Breast epithelium (tissue), 4 donors: ENCODE measurements at places on chromosomes 4 and X. TPM values are rescaled to one million over a fixed set of nuclear protein-coding genes. Genes with fewer than 3 reads are reported as not detected.

DNA sequence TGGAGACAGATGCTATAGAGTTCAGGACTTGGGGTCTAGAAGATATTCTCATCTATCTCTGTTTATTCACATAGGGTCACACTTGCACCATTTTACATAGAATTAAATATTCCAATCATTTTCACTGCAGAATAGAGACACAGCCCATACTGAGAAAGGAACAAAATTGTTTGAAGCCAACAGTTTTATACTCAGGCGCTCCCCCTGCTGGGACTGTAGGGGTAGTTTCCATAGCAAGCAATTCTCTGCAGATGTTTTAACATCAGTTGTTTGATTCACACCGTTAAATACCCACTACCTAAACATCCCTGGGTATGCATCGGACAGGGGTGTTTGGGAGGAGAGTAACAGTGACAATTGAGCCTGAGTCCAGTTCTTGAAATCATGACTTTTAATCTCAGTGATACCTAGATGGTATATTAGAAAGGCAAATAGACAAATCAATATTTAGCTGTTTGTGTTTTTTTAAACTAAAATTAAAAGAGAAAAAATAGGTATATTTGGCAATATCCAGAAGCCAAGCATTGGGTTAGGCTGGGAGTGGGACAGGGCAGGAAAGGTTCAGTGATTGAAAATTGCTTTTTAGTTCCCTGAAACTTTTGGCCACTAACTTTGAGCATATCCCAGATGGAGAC, 33.8 kb downstream of the LONRF3 start:
- no peak for DNase-seq

- no peak for DNase-seq
These were observed 42.8 kb downstream of the ELOVL6 start for GRCh38 chr4:110155654-110156053.

GRCh38 chr4:30808276-30808675, 88.1 kb downstream of the PCDH7 start:
- DNase-seq = no peak

GRCh38 chrX:150155436-150156035, 207.6 kb upstream of the MAMLD1 start:
- DNase-seq = no peak

DNA sequence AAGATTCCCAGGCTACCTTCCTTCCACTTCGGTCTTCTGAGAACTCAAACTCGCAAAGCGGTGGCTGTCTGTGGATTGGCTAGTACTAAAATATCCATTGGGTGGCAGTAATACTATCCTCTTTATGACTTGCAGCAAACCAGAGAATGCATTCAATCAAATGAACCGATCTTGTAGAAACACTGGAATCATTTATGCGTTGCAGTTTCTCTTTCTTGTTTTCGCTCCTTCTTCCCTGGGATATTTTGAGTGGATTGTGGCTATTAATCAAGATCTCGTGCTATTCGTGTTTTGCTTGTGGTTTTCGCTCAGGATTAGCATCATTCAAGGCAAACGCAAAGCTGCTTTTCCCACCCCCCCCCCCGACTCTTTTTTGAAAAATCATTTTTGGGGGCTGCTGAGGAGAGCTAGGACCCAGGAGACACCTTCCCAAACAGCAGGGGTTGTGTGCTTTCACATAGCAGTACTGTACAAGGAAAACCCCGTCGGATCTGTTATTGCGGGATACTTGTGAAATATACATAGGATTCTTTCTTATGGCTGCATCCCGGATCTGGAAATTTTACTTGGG, at the start of gene IL1RAPL1:
IL1RAPL1 (plus strand) TSS at position 466 of the 571 bp plus-strand sequence.
- DNase-seq = no peak

- DNase-seq = no peak
These were observed 113.7 kb downstream of the CHRNA9 start for GRCh38 chr4:40448875-40449274.

- DNase-seq = no peak
These were observed 223.8 kb downstream of the CPE start for GRCh38 chr4:165602621-165603020.

Gene PIR
- 20.6 TPM for total RNA-seq

DNA sequence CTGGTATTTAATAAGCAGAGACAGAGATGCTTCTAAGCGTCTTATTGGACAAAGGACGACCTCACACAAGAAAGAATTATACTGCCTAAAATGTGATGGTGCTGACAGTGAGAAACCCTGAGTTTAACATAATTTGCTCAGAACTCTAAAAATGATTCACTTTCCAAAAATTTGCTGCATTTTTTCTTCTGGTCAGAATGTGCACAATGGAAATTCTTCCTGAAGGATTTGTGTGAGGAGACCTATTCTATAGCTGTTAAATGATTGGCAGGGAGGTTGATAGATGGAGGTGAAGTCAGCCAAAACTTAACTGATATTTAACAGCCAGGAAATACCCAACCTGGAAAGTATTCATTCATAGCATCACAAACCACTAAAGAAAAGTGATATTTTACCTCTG, 1.7 kb downstream of the MAGEC3 start:
- DNase-seq = no peak

Gene PF4V1
- total RNA-seq = not detected

Gene INPP4B
- 15.8 TPM for total RNA-seq

GRCh38 chr4:89572224-89572858, 264.6 kb downstream of the SNCA start:
- no peak for DNase-seq

- DNase-seq = no peak
These were observed 147.4 kb upstream of the RPS6KA3 start for GRCh38 chrX:20414066-20414465.

DNA sequence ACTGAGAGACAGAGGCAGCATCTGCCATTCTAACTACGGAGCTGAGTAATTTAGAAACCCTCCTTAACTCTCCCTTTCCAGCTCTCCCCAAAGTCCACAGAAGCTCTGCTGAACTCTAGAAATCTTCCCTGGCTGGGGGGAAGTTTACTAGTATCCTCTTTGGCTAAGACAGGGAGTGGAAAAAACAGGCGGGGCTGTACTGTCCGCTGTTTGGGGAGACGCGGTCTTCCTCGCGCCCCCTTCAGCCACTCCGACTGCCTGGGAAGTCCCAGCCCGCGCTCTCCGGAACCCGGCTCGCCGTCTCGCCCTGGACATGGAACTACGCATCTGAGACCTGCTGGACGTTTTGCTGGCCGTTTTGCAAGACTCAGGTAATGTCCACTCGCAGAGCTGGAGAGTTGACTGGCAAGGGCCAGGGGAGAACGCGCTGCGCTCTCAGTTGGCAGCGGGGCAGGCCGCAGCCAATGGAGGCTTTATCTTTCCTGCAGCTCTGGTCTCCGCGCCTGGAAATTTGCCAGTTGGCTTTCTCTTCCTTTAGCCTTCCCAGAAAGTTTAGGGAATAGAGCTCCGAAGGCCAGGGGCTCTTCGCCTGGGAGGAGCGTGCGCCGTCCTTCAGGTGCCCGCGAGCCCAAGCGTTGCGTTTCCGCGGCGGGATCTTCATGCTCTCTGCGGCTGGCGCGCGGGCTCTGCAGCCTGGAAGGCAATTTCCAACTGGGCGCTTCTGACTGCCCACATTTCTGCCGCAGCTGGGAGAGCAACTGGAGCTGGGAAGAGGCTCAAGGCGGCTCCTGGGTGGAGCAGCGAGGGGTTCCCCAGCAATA, 892 bp downstream of the IL1RAPL2 start:
- no peak for DNase-seq

GRCh38 chr4:142846108-142846728, at the start of gene INPP4B:
Gene INPP4B, minus strand, starts transcription at chr4:142846301.
- DNase-seq = peak; percentile 54

DNA sequence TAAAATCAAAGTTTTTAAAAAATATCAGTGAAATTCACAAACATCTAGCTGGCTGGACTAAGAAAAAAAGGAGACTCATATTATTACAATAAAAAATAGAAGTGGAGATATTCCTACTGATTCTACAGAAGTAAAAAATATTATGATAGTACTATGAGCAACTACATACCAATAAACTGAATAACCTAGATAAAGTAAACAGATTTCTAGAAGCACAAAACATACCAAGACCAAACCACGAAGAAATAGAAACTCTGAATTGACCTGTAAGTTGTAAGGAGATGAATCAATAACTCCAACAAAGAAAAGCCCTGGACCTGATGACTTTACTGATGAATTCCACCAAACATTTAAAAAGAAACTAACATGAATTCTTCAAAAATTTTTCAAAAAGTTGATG, 867.3 kb downstream of the PCDH18 start:
- DNase-seq = no peak

DNA sequence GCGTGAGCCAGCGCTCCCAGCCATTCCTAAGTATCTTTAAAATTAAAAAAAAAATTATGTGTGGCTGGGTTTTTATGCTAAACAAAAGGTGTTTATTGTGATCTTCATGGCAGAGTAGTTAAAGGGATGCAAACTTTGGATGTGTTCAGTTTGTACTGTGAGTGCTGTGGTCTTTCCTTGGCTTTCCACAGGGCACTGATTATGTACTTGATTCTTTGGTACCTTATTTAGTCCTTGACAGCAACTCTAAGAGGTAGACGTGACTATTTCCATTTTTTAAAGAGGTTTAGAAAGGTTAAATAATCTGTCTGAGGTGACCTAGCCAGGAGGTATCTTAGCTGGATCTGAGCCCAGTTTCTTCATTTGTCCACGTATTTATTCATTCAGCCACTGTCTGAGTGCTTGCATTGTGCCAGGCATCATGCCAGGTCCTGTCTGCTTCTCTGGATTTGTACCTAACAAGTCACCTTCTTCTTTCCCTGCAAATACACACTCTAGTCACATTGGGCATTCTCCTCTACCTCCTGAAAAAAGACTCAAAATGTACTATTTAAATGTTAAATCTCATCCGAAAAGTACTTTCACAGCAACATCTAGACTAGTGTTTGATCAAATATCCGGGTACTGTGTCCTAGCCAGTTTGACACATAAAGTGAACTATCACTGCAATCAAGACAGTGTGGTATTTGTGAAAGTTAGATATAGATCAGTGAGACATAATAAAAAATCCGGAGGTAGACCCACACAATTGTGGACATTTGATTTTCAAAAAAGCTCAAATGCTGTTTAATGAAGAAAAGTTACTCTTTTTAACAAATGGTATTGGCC, 31.5 kb downstream of the WWC2 start:
- peak; percentile 66 for DNase-seq

- no peak for DNase-seq
These were observed 192.0 kb downstream of the PPP3CA start for GRCh38 chr4:101155368-101155767.

- no peak for DNase-seq
These were observed 7.6 kb downstream of the SLC25A43 start for GRCh38 chrX:119406776-119407175.

Gene DAPP1
- total RNA-seq = 4.9 TPM

Gene POLR2B
- 71.4 TPM for total RNA-seq

DNA sequence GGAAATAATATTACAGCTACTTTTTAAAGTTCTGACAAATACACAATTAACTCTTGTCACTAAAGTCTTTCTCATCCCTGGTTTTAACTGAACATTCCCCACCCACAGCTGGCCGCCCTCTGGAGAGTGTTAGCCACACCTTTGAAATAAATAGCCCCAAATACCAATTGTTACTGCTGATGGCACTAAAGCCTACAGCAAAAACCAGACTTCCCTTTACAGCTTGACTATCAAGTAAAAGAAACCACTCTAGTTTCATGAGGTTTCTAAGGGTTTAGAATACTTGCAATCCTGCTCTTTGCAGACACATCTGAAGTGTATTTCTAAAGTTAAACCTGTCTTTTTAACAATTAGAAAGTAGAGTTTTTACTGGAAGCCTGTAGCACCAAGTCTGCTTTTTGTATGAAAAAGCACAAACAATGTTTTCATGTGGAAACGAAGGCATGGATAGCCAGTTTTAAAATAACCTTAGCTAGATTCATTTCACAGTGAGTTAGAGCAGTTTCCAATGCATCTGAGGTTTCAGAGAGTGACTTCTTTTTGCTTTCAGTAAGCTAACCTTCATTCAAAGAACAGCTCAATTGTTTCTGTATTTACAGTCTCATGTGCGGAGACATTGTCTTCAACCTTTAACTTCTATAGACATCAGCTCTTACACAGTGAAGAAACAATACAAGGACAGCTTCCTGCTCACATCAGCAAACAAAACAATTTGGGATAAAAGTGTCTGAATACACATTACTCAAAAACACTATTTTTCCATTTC, 164.8 kb upstream of the VEGFC start:
- DNase-seq = no peak

GRCh38 chrX:129540068-129540653, at the start of gene OCRL:
Gene OCRL, plus strand, starts transcription at chrX:129540259. Its CDS starts 181 bp downstream, at chrX:129540440.
- peak; percentile 42 for DNase-seq

GRCh38 chrX:139200793-139201192, 329.7 kb upstream of the F9 start:
- DNase-seq = no peak

DNA sequence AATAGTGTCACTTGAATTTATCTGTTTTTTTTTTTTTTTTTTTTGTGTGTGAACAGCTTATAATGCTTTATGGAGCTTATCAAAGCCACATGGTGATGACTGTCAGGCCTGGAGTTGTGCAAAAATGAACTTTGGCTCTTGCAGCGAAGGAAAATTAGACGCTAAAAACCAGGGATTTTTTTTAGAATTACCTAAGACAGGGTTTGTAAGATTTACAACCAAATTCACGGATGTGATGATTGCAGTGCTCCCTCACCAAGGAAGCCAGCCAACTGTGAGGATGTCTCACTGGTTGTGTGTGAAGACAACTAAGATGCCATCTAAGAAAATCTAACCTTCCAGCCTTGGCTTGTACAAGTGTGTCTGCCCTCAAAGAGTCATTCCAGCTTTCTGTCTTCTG, 127.1 kb upstream of the SLC4A4 start:
- DNase-seq = no peak

DNA sequence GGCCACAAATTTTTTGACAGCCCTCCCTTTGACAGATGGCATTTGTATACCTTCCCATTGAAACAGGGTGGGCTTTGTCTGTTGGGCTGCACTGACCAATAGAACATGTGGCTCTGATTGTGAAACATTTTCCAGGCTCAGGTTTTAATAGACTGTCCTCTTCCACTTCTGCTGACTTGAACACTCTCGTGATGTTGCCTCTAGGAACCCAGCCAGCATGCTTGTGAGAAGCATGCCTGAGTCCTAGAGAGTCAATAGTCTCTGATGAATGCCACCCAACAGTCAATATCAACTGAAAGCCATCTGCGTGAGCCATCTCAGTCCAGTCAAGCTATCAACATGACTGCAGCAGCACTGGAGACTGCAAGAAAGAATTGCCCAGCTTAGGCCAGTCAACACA, 290.0 kb downstream of the SLC7A11 start:
- DNase-seq = no peak
